NCI-H226 (cell line): ENCODE measurements at places on chromosomes 16 and 17.

- no peak for DNase-seq
These were observed 207.4 kb downstream of the RPTOR start for GRCh38 chr17:80751946-80752581.

GRCh38 chr17:5694551-5694950 is 110.2 kb upstream of the NLRP1 start:
- DNase-seq = no peak

GRCh38 chr16:56841233-56841632 is 23.8 kb upstream of the SLC12A3 start:
- DNase-seq = no peak

DNA sequence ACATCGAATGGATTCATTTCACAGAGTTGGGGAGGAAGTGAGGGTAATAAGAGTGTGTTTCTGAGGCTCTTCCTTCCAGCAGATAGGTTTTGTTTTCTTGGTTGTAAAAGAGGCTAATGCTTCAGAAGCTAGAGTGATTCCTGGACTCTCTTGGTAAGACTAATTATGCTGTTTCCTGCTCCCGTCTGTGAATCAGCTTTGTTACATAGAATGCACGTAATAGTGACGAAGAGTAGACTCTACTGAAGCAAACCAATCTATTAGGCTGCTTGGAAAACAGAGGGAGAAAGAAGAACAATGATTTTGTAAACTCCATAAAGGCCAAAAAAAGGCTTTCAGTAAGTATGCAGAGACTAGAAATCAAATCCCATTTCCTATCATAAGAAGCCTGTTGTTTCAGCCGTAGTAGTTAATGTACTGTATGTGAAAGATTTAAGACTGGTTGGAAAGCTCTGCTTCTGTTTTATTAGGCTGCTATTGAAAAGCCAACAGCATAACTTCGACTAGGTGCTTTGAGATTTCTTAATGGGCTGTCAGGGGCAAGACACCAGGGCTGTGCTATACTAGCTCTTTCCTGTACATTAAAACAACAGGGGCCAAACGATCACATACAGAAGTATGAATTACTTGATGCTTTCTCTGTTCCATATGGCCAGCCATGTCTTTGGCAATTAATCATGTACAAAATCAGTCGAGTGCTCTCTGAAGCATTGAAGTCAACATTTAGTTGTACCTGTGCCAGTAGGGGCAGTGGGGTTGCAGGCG is 219.0 kb downstream of the FTO start:
- DNase-seq = no peak

DNA sequence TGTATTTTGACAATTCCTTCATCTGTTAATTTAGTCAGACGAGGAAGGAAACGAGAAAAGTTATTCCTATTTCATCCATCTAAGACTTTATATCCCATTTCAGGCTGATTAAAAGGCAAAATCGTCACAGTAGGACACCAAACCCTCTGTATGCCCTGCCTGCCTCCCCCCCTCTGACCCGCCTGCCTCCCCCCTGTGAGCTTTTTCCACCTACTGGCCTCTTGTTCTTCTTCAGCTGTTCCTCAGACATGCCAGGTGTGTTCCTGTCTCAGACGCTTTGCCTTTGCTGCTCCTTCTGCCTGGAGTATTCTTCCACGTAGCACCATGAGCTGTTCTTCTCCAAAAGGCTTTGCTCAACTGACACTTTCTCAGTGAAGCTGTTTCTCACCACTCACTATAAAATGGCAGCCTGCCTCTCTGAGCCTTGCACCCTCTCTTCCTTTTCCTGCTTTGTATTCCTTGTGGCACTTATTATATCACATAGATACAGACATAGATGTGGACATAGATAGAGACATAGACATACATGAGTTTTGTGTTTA is 723.4 kb downstream of the MAF start:
- DNase-seq = no peak

DNA sequence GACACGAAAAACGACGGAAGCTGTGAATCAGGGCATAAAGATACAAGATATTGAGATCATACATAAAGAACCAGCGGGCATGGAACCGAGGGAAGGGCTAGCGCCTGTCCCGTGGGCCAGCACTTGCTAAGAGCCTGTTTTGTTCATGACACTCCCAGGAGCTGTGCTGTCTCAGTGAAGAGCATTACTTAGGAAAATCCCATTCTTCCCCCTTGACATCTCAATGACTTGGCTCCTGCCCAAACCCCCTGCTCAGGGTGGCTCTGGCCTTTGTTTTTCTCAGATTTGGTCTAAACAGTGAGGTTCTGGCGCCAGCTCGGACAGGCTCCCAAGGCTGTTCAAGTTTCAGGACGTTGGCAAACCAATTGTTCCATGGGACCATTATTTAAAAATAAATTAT is 79.1 kb upstream of the SEC14L1 start:
- DNase-seq = no peak

GRCh38 chr17:68698746-68699145 is 97.6 kb upstream of the FAM20A start:
- no peak for DNase-seq

DNA sequence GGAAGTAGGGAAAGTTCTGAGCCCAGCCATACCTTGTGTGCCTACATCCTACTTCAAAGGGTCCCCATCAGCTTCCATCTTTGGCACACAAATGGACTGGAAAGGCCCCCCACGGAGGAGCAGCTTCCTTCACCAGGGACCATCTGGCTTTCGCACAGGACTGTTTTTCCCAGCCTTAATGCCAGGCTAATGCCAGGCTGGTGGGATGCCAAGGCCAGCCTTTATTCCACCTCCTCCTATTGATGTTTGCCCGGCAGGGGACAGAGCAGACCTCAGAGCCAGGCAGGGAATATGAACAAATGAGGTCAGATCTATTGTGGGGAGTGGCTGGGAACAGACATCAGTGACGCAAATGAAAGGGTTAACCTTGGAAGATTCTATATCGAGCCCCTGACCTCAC is 5.7 kb downstream of the GPR179 start:
- DNase-seq = no peak

DNA sequence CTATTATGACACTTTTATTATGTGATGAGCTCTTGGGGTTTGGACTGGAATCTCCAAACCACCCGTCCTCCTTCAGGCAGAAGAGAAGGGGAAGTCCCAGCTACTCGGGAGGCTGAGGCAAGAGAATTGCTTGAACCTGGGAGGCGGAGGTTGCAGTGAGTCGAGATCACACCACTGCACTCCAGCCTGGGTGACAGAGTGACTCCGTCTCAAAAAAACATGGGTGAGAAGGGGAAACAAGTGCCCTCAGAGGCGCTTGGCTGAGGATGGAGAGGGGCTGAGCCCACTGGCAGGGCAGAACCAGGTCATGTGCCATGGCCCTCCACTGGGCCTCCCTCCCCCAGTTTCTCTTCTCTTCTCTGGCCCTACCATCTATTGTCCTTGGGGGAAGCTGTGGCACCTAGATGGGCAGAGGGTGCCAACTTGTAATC is 120.9 kb upstream of the SMURF2 start:
- DNase-seq = no peak

- no peak for DNase-seq
These were observed 7.8 kb downstream of the GRB7 start for GRCh38 chr17:39745335-39746144.

DNA sequence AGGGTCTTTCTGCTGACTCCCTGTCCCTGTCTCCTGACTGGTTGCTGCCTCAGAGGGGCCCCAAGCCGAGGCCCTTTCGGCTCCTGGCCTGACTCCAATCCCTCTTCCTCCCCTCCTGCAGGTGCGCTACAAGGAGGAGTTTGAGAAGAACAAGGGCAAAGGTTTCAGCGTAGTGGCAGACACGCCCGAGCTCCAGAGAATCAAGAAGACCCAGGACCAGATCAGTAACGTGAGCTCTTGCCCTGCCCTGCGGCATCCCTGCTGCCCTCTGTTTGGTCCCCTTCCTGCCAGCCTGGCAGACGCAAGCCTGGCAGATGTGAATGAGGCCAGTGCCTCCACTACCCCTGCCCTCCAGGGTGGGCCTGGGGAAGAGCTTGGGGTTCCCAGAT is 27.1 kb upstream of the LASP1NB start:
- no peak for DNase-seq

DNA sequence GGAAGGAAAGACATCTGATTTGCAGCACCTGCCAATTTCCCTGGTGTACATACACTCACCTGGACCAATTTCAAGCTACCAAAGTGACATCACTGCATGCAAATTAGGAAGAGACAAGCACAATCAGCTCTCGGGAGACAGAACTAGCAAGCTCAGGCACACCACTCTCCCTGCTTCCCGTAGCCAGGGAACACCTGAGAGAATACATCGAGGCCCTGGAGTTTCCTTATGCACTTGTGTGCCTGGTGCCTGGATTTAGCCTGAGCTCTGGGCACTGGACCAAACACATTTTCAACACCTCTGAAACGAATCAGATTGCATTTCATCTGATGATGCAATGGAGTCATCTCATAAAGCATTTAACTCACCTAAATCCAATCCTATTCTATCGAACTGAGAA is 110.5 kb downstream of the HS3ST2 start:
- no peak for DNase-seq

DNA sequence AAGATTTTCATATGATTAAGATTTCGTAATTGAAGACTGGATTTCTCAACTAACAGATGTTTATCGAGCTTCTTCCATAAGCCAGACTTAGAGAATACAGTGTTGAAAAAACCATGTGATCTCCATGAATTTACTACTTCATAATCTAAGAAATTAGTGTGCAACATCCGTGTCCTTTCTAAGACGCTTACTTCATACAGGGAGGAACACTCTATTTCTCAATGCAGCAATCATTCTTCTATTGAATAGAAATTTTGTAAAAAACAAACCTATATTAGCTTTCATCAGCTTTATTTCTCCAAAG is 946.3 kb downstream of the KCNJ2 start:
- DNase-seq = no peak

- DNase-seq = no peak
These were observed 64.9 kb upstream of the PMFBP1 start for GRCh38 chr16:72236866-72237265.

- DNase-seq = peak; percentile 67
These were observed 8.2 kb downstream of the RHBDF2 start for GRCh38 chr17:76492989-76493501.

GRCh38 chr16:1169285-1170075 is 16.6 kb downstream of the CACNA1H start:
- DNase-seq = no peak

- DNase-seq = no peak
These were observed 13.3 kb downstream of the SLC16A3 start for GRCh38 chr17:82241926-82242697.

DNA sequence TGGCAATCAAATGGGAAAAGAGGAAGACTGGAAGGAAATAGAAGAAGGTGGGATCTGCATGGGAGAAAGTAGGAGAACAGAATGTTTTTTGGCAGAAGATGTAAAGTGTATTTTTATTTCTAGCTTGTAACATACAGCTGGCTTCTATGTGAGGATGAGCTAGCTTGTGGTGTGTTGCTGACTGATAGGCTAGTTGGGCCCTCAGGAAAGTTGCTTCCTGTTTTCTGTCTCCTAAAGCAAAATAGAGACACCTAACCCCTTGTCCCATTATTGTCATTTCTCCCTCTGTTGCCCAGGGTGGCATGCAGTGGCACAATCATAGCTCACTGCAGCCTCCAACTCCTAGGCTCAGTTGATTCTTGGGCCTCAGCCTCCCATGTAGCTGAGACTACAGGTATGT is 15.9 kb downstream of the TNRC6A start:
- no peak for DNase-seq

DNA sequence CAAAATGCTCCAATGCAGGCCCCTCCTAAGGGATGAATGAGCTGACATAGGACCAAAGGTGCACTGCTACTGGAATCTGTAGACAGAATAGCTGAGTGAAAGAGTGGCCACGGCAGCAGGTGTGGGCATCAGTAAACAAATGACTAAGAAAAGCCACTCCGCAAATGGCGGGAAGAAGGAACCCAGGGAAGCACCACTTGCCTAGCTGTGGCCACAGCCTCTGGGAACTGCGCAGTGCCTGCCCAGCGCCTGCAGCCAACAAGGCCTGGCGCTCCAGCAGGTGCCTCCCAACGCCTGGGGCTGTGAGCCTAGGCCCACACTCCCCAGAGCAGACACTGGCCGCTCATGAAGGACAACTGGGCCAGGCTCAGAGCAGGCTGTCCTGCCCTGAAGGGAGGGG is 11.8 kb downstream of the PEMT start:
- DNase-seq = no peak

DNA sequence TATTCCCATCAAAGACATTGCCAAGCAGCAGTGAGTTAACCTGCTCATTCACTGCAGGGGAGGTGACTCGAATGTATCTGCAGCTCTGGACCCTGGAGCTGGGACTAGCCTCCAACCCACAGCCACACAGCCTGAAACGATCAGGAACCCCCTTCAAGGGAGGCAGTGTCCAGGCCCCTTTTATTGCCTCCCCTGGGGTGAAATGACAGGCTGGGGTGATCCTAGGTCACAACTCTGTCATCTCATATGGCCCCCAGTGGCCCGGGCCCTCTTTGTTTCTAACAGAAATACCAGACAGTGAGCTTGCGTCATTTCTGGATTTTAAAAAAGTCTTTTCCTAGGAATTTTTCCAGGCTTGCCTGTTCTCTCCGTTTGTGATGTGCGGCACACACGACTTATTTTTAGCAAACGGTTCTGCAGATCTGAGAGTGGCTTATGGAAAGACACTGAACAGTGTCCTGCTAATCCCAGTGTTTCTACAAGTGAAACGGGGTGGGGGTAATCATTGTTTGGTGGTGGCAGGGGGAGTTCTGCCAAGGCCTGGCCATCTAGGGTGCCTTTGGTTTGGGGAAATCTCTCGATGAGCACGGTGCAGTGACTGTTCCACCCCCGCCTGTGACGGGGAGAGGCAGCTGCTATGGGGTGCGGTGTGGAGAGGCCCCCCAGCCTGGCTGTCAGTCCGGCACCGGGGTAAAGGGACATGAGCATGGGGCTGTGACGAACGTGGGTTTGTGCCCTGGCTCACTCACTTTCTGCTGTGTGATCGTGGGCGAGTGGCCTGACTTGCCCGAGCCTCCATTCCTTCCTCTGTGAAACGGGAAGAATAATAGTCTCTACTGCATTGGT is 27.2 kb downstream of the NAGPA start:
- DNase-seq = no peak

DNA sequence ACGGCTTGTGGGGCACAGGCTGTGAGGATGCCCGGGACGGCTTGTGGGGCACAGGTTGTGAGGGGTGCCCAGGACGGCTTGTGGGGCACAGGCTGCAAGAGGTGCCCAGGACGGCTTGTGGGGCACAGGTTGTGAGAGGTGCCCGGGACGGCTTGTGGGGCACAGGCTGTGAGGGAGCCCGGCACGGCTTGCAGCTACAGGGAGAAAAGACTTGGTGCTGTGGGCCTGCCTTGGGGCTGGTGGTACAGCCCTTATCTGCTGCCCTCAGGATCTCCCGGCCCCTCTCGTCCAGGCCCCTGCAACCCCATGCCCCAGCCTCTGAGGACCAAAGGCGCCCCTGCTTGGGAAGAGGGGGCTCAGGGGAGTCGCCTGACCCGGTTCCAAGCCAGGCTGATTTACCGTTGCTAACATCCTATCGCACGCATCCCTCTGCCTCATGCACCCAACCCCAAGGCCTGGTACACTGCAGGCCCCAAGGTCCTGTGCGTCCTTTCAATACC is 5.0 kb upstream of the HBM start:
- no peak for DNase-seq
